ENCODE measurements at places on chromosomes 2 and 18. TPM values are rescaled to one million over a fixed set of nuclear protein-coding genes. Genes with fewer than 3 reads are reported as not detected.

SULT1C2 gene
- total RNA-seq, result not detected

CCL20 gene
- total RNA-seq, result 2.8 TPM

KCNG2 gene
- total RNA-seq, result 0.20 TPM

CD8A gene
- total RNA-seq, result 0.44 TPM

MARCO gene
- total RNA-seq, result 0.80 TPM

ANKRD30B gene
- total RNA-seq, result not detected

DPP10 gene
- total RNA-seq, result not detected

C2orf80 gene
- total RNA-seq, result not detected

DCDC2C gene
- total RNA-seq, result not detected

MAPRE3 gene
- 6.9 TPM for total RNA-seq

MC4R gene
- total RNA-seq, result not detected

ALPI gene
- total RNA-seq, result not detected

DSG3 gene
- total RNA-seq, result 775 TPM

NGEF gene
- 6.1 TPM for total RNA-seq

KYNU gene
- 33.6 TPM for total RNA-seq

GREB1 gene
- 0.60 TPM for total RNA-seq

MYL1 gene
- total RNA-seq, result 0.44 TPM

FAM237A gene
- not detected for total RNA-seq

CNTNAP5 gene
- not detected for total RNA-seq

NR4A2 gene
- total RNA-seq, result 3.1 TPM

PLA2R1 gene
- 6.2 TPM for total RNA-seq

SH3RF3 gene
- 0.68 TPM for total RNA-seq

EPB41L3 gene
- total RNA-seq, result 16.3 TPM

CENPA gene
- total RNA-seq, result 10.2 TPM

MARCHF4 gene
- not detected for total RNA-seq

UGT1A4 gene
- 0.80 TPM for total RNA-seq

LHCGR gene
- not detected for total RNA-seq

CHMP3 gene
- total RNA-seq, result 93.9 TPM

UGT1A3 gene
- total RNA-seq, result 0.28 TPM

TBR1 gene
- total RNA-seq, result not detected

GALR1 gene
- not detected for total RNA-seq

BUB1 gene
- total RNA-seq, result 15.9 TPM

Measured in esophagus mucosa (tissue), 1 donor.